ENCODE measurements at places on chromosomes 4 and X.
A peak's percentile ranks its signal among the peaks of the same experiment; 100 is the strongest.

GRCh38 chr4:77819404-77819842, 255 bp upstream of the CNOT6L start:
- no peak for DNase-seq

DNA sequence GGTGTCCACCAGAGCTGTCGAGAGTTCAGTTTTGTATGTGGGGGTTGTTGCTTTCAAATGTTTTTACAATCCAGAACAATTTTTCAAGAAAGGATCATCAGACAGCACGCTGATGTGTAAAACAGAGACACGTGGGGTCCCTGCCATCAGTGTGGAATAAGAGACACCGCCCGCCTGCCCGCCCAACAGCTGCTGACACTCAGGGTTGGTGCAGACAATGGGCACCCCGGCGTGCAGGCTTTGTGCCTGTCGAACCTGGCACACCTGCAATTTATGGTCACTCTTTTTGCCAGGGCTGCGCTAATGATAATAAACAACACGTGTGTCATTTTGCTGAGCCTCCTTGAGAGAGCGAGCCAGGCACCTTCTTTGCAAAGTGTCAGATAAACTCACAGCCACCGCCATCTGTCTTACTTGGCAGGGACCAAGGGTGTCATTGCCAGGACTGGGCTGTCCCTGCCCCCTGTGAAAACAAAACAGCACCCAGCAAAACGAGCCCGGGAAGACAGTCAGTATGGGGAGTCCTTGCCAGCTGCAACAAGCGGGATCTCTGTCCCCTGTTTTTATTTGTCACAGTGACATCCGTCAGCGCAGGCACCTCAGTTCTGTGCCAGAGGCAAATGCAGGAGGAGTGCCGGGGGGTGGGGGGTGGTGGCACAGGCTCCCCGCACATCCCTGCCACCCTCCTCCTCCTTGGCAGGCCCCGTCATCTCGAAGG, 69.1 kb downstream of the PSAPL1 start:
- peak; percentile 98 for DNase-seq

DNA sequence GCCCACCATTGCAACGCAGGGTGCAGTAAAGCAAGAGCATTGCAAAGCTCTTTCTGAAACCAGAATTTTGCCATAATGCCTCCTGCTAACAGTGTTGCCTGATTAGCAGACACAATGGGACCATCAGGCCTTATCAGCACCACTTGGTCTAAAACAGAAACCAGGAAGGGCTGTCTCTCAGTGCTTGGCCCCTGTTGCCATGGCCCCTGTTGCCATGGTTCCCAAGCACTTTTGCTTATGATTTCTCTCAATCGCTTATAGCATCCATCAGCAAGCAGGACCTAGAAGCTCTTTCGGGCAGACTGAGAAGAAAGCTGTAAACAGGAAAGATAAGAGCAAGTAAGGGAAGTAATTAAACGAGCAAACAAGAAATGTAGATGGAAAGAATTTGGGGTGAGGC, 36.8 kb downstream of the RTL5 start:
- no peak for DNase-seq

- DNase-seq, result no peak
These were observed 88.0 kb upstream of the TRIM2 start for GRCh38 chr4:153116291-153116680.

DNA sequence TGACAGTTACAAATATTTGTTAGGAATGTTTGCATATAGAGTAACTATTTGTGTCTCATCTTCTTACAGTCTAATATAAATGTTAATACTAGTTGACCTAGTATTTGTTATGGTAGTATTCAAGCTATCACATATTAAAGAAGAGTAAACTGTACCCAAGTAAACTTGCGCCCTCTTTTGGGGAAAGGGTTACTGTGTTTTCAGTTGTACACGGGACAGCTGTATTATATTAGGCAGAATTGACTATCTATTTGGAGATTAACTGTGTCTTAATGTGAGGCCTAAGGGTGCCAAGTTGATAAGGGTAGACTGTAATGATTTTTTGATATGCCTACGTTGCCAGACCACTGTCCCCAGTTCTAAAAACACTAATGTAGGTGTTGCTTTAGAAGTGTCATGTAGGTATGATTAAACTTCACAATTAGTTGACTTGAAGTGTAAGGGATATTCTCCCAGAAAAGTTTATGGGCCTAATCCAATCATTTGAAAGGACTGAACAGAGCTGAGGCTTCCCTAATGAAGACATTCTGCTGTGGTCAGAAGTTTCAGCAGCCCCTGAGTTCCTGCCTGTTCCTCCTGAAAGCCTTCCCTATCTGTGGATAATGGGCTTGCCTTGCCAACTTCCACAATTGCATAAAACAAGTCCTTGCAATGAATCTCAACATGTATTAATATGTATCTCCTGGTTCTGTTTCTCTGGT, 172.8 kb upstream of the CXCL13 start:
- DNase-seq, result no peak

GRCh38 chrX:124342174-124342867, 4.0 kb upstream of the SH2D1A start:
- DNase-seq, result no peak

DNA sequence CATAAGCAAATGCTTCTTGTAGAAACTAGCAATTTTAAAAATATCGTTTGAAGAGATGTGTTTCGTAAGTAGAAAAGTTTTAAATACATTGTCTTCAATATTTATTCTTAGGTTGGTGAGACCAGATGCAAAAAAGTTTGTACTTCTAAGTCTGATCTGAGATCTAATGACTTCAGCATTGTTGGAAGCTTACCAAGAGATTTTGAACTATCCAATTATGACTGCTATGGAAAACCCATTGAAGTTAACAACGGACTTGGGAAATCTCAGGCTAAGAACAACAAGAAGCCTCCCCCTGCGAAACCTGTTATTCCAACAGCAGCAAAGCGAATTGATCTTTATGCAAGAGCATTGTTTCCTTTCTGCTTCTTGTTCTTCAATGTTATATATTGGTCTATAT, 50.2 kb upstream of the GRIA2 start:
- DNase-seq, result no peak

DNA sequence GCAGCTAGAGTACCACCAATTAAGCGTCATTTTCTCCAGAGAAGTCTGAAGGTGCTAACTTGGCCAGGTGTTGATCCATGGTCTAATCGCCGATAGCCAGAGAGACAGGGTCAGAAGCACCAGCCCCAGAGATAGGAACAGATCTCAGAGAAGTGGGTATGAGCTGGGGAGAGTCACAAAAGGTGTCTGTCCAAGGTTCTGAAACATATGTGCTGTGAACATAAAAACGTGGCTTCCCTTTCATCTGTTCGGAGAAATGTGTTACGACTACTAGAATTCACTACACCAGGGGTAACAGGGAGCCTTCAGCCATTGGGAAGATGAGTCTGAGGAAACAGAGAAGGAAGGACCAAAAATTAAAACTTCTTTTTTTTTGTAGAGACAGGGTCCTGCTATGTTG, 91.3 kb downstream of the FBXL5 start:
- no peak for DNase-seq

DNA sequence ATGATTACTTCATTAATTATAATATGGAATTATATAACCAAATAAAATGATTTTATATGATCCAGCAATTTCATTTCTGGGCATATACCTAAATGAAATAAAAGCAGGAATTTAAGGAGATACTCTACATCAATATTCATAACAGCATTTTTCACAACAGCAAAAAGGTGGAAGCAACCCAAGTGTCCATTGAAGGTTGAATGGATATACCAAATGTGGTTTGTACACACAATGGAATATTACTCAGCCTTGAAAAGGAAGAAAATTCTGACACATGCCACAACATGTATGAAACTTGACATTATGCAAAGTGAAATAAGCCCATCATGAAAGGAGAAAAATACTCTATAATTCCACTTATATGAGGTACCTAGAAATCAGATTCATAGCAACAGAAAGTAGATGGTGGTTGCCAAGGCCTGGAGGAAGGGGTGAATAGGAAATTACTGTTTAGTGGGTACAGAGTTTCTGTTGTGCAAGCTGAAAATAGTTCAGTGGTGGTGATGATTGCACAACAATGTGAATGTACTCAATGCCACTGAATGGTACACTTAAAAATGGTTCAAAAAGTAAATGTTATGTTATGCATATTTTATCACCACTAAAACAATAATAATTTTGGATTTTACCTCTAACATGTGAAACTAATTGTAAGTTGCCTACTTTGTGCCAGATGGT, 471.5 kb downstream of the SPRY1 start:
- no peak for DNase-seq

DNA sequence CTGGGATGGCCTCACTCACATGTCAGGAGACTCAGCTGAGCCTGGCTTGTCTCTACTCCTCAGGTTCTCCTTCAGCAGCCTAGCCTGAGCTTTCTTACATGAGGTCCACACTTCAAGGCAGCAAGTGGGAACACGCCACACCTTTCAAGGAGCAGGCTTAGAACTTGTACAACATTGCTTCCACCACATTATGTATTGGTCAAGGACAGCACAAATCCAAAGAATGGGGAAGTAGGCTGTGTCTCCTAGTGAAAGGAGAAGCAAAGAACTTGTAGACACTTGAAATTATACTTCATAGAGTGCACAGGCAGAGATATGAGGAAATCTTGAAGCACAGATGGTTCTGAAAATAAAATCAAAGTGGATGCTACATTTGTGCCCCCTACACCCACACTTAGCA, 120.9 kb upstream of the NOCT start:
- DNase-seq, result peak; percentile 6

DNA sequence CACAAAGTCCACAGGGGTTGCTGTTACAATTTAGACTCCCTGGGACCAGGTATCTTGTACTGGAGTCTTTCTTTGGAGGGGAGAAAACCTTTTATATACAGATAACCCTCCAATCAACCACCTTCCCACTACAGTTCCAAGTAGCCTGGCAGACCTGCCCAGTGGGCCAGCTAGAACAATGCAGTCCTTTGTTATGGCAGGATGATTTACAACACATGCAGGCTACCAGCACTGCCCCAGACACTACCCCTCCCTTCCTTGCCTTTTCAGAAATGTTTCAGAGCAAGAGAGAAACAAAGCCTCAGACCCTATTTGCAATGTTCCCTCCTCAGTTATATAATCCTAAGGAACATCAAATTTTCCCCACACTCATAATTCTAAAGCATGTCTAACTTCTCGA, 11.1 kb downstream of the RASL11B start:
- DNase-seq, result no peak
